ENCODE measurements at places on chromosomes 13 and 19.

- no peak for DNase-seq
These were observed 9.0 kb upstream of the ECH1 start for GRCh38 chr19:38840583-38840968.

GRCh38 chr13:50797091-50797490 is 46.4 kb downstream of the DLEU7 start:
- no peak for DNase-seq

DNA sequence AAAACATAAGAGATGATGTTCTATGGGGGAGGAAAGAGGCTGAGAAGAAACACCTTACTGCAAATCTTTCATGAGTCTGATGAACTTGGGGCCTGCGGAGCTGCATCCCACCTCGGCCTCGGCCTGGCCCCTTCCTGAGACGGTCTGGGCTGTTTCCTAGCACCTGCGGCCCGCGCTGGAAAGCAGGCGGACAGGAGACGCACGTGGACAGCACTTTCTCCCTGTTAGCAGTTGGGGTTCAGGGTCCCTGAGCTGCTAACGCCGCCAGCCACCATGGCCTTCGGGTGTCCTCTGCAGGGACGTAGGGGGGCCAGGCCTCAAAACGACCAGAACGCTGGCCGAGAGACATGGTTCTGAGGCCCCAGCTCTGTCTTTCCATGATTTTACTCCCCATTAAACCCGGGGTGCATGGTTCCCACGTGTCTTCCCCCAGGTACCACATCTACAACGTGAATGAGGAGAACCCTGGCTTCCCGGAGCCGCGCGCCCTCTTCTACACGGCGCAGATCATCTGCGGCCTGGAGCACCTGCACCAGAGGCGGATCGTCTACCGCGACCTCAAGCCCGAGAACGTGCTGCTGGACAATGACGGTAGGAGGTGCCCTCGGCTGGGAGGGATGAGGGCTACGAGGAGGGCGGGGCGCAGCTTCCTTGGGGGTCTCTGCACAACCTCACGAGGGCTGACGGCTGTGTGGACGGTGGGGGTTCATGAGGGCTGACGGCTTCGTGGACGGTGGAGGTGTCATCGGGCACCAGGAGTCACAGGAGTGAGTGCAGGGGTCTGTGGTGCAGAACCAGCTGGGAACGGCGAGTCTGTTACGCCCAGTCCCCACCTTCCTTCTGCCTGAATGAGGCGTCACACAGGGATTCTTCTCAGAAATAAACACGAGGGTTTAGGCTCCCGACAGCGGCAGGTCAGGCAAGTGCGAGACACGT is 4.3 kb downstream of the GRK1 start:
- DNase-seq = no peak

DNA sequence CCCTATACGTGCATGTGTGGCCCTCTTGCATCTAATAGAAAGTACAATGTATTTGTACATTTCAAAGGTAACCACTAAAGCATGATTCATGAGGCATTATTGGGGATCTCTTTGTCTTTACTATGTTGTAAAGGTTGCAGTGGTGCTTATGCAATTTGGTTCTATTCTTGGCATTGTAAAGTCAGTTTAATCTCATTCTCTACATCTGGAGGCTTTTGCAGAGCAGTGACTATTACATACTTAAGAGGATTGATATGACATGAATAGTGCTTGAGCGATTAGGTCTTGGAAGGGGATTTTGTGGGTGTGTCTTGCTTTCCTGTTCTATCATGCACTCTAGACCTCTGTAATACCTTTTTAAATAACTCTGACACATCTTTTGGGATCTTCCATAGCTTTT is 610.0 kb downstream of the EFNB2 start:
- peak; percentile 30 for DNase-seq

- DNase-seq = no peak
These were observed 1985.7 kb upstream of the PRR20A start for GRCh38 chr13:55155046-55155445.

- DNase-seq = no peak
These were observed 1.3 kb upstream of the A1BG start for GRCh38 chr19:58354478-58355030.

- no peak for DNase-seq
These were observed 76.0 kb downstream of the KCTD15 start for GRCh38 chr19:33872445-33873320.

GRCh38 chr13:32248801-32249200 is 66.4 kb downstream of the ZAR1L start:
- DNase-seq = no peak

- no peak for DNase-seq
These were observed 920 bp upstream of the TIMM13 start for GRCh38 chr19:2428321-2428690.

DNA sequence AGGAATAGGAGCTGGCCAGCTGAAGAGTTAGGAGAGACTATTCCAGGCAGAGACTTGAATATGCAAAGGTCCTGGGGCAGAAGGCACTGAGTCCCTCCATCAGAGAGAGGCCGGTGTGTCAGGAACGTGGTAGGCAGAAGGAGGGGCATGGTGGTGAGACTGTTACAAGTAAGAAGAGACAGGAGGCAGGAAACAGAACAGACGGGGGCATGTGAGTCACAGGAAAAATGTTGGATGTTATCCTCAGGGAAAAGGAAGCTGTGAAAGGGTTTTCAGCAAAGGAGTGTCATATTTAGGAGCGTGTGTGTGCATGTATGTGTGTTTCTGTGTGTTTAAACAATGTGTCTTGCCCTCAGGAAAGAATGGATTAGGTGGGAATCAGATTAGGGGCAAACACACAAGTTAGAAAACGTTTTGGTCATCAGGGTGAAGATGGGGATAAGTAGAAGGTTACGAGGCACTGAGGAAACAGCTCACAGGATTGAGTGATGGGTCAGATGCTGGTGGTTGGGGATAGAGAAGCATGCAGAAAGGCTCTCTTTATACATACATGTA is 1.1 kb downstream of the EDDM13 start:
- DNase-seq = peak; percentile 38
